Activated naive CD4-positive, alpha-beta T cell treated with anti-CD3 and anti-CD28 coated beads, Interleukin-2, amount 50 U/mL, for 72 hours (primary cell): ENCODE measurements at places on chromosomes 4 and X. TPM values are rescaled to one million over a fixed set of nuclear protein-coding genes. Genes with fewer than 3 reads are reported as not detected.

Gene TBC1D8B
- total RNA-seq: 2.3 TPM

DNA sequence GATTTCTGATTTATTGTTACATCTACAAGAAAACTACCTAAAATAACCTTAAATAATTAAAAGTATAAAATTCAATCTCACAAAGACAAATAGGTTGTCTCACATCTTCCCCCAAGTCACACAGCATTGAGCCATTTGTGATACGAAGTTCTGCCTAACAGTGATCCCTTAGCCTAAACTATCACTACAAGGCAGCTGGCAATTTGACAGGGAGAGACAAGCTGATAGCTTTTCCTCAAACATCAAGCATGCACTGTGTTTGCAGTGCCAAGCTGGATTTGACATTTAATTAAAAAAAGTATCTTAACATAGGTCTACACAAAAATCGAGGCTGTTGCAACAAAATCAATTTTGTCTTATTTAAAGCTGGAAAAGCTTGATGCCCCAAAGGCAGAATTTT is 464.7 kb upstream of the TRAM1L1 start:
- no peak for DNase-seq

Gene F8A2
- not detected for total RNA-seq

Gene TMPRSS11F
- not detected for total RNA-seq

DNA sequence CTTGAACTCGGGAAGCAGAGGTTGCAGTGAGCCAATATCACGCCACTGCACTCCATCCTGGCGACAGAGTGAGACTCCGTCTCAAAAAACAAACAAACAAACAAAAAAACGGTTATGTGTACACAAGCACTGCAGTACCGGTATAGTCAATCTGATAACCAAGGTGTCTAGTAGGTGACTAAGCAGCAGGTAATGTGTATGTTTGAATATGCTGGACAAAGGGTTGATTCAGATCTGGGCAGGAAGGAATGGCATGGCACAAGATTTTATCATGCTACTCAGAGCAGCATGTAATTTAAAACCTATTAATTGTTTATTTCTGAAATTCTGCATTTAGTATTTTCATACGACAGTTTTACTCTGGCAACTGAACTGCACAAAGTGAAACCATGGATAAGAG is 41.7 kb downstream of the MAGEC1 start:
- no peak for DNase-seq

DNA sequence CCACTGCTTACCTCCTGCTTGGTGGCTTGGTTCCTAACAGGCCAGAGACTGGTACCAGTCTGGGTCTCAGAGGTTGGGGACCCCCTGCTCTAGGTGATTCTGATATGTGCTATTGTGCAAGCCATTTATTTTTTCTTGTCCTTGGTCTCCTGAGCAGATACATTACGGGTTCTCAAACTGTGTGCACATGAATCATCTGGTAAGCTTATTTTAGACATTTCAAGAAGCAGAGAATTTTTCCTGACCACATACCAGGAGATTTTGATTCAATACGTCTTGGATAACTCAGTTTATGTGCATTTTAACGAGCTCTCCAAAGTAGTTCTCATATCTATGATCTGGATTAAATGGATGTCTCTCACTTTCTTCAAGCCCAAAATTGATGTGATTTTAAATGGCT is 77.2 kb downstream of the FHIP1A start:
- no peak for DNase-seq

DNA sequence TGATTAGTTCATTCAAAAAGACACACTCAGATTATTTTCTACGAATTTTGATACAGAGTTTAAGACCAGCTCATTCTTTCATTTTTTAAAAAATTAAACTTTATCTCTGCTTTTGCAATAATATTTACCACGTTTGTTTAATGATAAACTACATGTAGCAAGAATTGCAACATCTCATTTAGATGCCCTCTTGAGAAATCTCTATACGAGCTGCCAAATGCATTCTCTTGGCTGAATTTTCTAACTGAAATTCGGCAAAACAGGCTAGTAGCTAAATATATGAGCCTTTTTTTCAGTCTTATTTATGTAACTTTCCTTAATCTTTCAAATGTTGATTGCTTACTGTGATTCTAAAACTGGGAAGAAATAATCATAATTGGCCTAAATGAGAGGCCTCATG is 2.1 kb upstream of the GC start:
- no peak for DNase-seq

GRCh38 chr4:138161351-138161750 is 80.8 kb downstream of the SLC7A11 start:
- DNase-seq: no peak

Gene MTMR8
- total RNA-seq: 5.6 TPM

DNA sequence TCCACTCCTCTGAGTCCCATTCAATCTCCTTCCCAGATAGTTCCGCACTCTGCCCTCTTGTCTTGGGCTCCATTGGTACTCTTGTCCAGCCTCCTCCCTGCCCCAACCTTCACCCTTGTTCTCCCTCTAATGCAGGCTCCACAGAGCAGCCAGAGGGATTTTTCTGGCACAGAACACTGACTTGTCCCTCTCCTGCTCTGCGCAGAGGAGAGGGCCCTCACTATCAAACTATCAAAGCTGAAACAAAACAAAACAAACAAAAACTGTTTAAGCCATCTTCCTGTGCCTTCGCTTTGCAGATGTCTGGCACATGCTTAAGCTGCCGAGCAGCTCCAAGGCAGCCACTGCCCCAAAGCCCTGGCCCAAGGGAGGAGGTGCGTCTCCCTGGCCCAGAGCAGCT is 2.9 kb downstream of the CNGA2 start:
- DNase-seq: no peak

- no peak for DNase-seq
Measured at GRCh38 chr4:5711479-5712184, 631 bp downstream of the EVC start.

DNA sequence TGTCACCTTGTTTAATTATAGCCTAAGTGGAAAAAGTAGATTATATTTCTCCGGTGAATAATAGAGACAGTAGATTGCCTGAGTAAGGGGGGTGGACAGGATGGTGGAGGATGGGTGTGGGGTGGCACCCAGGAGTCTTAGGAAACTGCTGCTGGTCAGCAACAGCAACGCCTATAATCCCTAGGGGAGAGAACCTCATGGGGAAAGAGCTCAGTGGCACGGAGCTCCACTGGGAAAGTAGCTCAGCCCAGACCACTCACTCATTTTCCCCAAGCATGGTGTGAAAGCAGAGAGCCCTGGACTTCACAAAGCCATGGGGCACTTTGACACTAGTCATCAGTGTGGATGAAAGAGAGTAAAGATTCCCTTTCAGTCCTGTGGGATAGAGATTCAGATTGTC is 31.1 kb downstream of the METTL14 start:
- no peak for DNase-seq

Gene CNOT6L
- total RNA-seq: 114 TPM

GRCh38 chrX:39603230-39603629 is 494.5 kb downstream of the BCOR start:
- DNase-seq: no peak

DNA sequence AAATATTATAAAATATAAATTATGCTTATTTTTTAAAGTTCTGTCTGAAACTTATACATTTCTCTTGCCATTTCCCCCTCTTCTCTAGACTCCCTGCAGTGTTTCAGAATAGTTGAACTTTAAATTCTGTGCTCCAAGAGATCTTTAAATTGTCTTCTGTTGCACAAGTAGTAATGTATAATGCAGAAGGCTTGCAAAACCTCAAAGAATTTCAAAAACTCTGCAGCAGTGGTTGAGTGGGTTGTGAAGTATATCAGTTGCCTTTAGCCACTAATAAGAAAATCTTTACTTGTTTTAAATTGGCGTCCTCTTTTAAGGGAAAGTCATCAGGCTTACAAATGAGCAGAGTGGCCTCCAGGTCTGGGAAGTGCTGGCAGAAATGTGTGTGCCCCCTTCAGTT is 1153.3 kb upstream of the PABPC4L start:
- no peak for DNase-seq

Gene TREX2
- total RNA-seq: 1.6 TPM

Gene CYSLTR1
- total RNA-seq: 3.1 TPM

Gene SPANXN3
- total RNA-seq: not detected

- no peak for DNase-seq
Measured at GRCh38 chr4:161463436-161463835, 700.4 kb downstream of the FSTL5 start.
